ENCODE measurements at places on chromosomes 7 and 10.

- no peak for DNase-seq
Measured at GRCh38 chr7:127831318-127832219, 179.6 kb downstream of the SND1 start.

DNA sequence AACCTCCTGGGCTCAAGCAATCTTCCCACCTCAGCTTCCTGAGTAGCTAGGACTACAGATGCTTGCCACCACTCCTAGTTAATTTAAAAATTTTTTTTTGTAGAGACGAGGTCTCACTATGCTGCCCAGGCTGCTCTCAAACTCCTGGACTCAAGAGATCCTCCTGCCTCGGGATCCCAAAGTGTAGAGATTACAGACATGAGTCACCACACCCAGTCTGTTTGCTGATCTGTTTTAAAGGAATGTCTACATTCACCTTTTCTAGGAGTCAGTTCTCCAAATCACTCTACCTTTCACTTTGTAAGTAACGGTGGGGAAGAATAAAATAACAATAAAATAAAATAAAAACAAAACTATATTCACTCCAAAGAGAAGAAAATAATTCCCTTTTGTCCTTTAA is 86.6 kb upstream of the AGBL3 start:
- DNase-seq: no peak

DNA sequence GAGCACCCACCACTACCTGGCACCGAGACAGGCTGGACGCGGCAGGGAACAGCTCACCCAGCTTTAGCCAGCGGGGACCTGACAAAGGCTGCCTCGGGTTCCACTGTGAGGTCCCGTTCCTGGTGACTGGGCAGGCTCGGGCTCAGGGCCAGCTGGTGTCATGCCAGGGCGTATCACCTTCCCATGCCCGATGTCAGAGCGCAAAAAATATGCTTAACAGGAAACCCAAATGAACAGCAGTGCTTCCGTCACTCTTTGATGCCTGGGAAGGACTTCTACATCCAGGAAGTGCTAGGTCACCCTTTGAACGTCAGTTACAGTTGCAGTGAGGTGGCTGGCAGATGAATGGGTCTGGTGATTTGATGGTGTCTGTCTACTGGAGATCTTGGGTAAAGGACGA is 106.0 kb downstream of the ADARB2 start:
- DNase-seq: no peak

DNA sequence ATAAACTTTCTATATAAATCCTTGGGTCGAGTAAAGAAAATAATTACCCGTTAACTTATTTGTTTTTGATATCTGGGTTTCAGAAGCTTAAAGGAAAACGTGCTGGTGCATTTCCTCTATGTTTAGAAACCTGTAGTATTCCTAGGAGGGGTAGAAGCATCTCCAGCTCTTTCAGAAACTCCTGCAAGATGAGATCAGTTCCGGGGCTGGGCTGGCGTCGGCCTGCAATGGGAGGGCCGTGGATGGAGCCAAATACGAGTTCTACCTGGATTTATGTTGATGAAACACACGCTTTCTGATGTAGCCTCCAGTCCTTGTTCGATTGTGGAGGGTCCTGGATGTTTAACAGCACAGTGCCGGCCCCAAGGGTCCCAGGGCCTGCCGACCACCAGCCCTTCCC is 35.8 kb upstream of the DIP2C start:
- no peak for DNase-seq

DNA sequence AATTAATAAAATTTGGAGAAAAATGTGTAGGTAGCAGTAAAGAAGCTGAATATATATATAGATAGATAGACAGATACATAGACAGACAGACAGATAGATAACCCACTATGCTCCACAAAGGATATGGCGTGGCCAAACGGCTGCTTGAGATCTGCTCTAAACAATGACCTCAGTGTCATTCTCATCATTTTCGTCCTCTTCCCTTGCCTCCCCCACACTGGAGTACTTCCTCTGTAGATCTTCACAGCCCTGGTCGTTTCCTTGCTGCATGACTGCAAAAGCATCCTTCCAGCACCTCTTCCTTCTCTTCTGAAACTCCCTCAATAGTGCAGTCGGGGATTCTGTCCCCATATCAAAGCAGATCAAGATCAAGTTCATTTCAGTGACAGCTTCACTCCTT is 35.6 kb upstream of the ATP6V0A4 start:
- DNase-seq: no peak

DNA sequence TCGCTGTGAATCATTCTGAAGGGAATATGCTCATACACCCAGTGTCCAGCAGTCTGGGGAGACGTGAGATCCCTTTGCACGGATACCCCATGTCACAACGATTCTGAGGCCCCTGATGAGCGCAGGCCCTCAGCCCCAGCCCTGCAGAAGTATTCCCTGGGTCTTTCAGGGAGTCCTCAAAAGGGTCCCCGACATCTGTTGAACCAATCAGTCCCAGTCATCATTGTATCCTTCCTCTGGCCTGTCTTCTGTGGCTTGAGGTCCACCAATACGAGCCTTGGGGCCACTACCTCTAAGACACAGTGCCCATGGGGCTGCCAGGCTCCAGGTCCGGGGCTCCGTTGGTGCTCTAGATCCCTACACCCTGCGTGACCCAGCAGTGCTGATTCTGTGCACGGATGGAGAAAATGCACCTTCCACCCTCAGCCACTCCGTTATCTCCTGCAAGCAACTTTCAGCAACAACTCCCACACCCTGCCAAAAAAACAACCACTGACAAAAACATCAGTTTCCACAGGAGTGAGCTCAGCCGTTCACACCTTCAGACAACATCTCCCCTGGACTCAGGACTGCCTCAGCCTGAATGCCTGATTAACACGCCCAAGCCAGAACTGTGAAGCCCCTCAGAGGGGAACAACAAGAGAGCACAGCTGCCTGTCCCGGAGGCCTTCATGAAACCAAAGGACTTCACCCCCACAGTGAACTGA is 46.9 kb upstream of the KDM7A start:
- no peak for DNase-seq

DNA sequence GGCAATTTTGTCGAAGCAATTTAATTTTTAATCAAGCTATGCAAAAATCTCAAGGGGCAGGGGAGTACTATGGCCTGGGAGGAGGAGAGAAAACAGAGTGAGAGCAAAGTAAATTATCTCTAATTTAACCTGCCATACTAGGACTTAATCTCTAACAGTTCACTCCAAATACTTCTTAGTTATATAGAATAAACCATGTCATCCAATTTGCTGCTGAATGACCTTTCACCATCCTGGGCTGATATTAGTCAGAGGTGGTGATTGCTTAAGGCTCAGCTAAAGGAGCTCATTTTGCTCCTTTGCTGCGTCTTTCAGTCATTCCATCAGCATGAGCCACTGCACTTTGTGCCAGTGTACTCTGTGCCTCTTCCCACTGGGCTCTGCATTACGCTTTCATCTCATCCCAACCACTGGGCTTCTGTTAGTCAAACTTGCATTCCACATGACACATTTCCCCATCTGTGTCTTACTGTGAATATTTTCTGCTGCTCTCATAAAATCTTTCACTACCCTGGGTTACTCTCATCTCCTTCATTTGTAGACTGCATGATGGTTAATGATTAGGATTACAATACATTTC is 84.3 kb downstream of the CD36 start:
- no peak for DNase-seq
